ENCODE measurements at places on chromosomes 3 and 15.
A peak's percentile ranks its signal among the peaks of the same experiment; 100 is the strongest.

DNA sequence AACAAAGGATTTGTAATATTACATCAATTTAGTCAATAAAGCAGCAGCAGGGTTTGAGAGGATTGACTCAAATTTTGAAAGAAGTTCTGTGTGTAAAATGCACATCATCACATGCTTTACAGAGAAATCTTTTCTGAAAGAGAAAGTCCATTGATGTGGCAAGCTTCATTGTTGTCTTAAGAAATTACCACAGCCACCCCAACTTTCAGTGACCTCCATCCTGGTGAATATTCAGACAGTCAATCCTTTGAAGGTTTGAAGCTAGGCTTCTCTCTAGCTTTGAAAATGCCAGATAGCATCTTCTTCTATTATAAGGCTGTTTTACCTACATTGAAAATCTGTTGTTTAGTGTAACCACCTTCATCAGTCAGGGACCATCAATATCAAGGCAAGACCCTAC is 51.8 kb upstream of the SETMAR start:
- no peak for DNase-seq

DNA sequence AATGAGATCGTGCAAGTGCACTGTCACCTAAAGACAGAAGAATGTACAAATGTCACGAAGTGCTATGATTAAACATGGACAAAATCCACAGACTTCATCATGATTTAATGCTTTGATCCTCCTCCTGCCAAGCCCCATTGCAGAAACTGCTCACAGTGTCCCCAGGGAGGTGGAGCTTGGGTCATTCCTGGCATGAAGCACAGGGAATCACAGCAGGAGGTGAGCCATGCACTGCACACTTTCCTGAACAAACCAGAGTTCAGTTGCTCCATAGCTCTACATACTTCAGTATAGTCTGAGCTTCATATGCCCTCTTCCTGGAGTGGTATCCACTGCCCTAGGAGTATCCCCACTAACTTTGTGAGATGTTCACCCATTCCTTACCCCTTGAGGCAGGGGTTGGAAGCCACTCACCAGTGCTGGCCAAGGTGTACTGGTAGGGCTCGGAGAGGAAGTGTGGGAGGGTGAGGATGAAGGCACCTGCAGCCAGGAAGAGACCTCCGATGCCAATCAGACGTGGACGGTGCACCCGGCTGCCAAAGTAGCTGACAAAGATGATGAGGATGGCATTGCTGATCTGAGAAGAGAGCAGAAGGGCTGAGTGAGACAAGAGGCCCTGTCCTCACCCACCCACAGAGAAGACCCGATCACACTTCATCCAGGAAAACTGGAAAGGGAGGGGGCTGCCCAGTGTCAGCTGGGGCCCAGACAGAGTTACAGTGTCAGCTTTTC is 56.3 kb downstream of the SLCO2A1 start:
- no peak for DNase-seq

- DNase-seq = no peak
These were observed 940 bp downstream of the BOC start for GRCh38 chr3:113212150-113212843.

- no peak for DNase-seq
These were observed 53.8 kb upstream of the COL6A6 start for GRCh38 chr3:130463221-130463620.

DNA sequence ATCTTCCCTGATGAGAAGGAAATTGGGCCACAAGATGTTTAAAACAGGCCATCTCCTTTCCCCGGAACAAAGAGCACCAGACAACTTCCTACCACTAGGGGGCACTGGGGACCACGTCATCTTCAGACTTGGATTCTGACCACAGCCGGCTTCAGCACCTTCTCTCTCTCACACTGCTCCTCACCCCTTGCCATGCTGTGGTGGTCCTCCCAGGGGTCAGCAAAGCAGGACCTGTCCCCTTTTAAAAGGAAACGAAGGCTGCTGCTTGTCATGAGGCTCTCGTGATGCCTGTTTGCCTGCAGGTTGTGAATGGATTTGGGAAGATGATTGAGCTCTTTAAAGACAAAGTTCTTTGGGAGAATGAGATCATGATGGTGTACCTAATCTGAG is 16.2 kb downstream of the RFT1 start:
- DNase-seq = peak; percentile 71
